NCI-H1436 treated with DMSO at 0.1 percent for 48 hours (cell line): ENCODE measurements at places on chromosomes 3 and 15.

DNA sequence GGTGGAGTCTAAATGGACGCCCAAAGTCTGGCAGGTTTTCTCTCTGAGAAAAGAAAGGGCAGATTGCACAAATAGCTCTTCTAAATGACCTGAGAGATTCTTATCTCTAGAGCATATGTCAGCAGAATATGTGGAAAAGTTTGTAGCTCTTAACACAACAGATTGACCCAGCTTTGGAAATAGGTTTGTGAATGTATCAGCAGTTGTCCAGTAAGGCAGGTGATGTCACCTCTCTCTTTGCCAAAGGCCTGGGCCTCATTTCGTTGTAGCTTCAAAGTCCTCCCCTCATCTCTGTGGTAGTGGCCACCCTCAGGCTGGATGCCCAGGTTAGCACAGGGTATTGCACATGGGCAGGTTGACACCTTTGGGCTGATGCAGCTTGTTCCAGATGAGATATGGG lies 36.0 kb downstream of the PDIA5 start:
- DNase-seq = no peak

DNA sequence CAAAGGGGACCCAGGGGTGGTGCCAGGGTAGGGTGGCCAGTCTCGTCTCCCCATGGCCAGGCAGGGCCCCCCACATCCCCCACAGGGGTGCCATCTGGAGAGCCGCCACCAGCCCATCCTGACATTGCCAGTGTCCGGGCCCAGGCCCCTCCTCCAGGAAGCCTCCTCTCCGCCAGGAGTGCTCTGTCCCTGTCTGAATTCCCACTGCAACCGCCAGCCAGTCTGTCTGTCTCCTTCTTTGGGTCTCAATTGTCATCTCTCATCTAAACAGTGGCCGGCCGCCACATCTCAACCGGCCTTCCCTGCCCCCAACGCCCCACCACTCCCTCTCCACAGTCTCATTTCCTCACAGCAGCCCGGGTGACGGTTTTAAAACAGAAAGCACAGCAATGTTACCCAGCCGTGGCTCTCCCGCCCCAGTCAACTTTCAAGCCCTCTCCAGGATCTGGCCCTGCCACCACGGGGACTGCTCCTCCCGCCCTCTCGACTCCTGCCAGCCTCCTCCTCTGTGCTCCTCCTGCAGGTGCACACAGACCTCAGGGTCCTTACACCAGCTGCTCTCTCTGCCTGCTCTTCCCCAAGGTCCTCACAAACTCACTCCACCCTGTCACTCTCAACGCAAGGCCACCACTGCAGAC lies 57.0 kb downstream of the IQSEC1 start:
- DNase-seq = no peak

DNA sequence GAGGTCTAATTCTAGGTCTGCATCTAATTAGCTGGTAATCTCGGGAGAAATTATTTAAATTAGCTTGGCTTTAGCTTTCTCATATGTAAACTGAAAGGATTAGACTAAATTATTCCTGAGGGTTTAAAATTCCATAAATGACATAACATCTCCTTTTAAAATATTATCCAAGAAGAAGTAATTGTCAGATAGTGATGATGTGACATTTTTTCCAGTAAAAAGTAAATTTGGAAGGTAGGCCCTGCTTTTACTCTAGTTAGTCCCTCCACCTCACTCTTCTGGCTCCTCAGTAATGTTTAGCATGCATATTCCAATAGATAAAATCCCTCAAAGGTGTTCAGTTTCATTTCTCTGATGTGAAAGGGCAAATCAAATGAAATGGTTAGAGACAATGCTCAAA lies 215.7 kb downstream of the FHIT start:
- no peak for DNase-seq

DNA sequence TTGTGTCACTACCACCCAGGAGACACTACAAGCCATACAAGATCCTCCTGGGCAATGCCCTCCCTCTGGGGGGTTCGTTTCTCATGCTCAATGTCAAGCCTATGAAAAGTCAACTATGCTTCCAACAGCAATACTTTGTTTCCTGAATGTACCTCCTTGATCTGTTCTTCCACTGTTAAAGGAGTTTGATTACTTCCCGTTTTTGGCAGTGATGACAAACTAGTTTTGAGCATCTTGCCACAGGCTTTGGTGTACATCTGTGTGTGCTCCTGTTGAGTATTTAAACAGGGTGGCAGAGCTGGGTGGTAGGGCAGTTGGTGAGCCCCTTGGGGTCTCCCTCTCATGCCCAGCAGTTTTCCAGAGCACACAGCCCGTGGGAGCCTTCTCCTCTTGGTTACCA lies 81.4 kb downstream of the IL12A start:
- DNase-seq = no peak

GRCh38 chr3:189598530-189599225 lies 32.5 kb upstream of the TP63 start:
- no peak for DNase-seq

DNA sequence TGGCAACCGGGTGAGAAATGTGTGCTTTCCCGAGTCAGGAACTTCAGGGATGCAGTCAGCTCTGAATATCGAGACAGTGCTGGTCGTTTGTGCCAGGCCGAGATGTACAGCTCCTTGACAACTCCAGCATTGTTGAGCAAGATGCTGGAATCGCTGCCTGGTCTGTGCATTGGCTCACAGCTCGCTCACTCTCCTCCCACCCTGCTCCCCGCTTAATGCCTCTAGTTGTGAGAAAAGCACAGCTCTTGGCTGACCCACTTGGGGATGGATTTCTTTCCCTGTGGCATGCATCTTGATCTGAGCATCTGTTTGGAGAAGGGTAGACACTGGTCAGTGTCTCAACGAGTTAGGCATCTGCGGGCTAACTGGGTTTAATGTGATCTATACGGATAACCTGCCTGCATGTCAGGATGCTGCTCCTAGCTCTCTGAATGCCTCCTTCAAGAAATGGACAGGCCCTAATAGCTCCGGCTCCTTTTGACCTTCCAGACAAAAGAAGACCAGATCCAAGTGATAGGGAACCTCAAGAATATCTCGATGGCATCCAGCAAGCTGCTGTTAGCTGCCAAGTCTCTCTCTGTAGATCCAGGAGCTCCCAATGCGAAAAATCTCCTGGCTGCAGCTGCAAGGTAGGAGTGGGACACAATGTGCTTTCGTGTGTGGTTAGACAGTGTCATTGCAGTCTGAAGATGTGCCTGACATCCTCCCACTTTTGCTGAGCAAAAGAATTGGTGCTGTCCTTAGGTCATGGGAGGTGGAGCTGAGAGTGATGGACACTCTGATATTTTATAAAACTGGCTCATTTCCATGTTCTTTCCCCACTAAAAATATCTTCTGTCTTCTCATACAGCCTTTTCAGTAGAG lies 302.2 kb upstream of the TPM1 start:
- no peak for DNase-seq

- DNase-seq = no peak
Observed at GRCh38 chr3:71258526-71258925, 325.0 kb downstream of the FOXP1 start.

DNA sequence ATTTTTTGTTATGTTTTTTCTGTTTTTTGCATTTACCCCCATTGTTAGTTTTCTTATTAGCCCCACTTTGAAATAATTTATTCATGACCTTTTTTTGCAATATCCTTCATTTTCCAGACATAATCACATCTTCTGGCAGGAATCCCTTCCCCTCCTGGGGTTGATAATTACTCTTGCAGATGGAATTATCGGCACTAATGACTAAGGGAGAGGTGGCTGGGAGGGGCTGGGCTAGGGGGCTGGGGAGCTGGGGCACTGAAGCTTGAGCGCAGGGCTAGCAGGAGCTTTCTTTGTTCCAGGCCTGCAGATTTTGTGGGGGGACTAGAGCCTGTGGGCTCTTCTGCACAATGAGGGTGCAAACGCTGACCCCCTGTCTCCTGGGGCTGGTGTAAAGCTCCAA lies 77.8 kb downstream of the RAB11A start:
- no peak for DNase-seq

DNA sequence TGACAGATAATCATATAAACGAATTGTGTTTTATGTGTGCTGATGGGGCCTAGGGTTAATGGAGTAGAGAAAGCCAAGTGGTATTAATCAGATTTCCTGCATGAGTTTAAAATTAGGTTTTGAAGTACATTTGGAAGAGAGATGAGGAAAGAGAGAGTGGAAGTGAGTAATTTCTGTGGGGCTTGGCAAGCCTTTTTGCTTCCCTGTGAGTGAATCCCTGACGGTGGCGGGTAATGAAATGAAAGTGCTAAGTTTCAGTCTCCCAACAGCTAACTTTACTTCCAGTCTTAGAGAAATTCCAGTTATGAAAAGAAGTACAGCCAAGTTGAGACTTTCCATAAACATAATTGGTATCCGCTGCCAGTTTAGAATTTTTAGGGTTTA lies 139.4 kb downstream of the BBX start:
- no peak for DNase-seq

GRCh38 chr3:32399030-32399620 lies 7.5 kb downstream of the CMTM7 start:
- no peak for DNase-seq
